CD4-positive, alpha-beta T cell treated with Interleukin-17A for 1 hour (primary cell): ENCODE measurements at places on chromosomes 3 and 15.

- no peak for DNase-seq
These were observed 39.2 kb downstream of the RFT1 start for GRCh38 chr3:53091011-53091410.

DNA sequence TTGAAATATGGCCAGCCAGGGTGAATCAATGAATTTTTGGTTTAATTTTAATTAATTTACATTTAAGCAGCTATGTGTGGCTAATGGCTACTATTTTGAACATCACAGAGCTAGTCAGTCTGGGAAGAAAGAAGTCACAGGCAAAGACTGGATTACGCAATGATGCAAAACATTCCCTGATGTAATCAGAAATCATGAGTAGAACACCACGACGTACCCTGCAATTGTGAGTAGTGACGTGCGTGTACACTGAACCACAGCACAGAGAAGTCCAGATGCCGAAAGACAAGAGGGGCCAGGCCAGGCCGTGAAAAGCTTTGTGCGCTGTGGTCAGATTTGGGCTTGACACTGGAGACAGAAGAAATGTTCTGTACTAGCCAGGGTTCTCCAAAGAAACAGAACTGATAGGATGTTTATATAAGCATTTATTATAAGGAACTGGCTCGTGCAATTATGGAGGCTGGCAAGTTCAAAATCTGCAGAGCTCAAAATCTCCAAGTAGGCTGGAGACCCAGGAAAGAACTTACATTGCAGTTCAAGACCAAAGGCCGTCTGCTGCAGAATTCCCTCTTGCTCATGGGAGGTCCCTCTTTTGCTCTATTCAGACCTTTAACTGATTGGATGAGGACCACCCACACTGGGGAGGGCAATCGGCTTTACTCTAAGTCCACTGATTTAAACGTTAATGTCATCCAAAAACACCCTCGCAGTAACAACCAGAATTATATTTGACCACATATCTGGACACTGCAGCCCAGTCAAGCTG lies 44.6 kb downstream of the SH3BP5 start:
- DNase-seq: no peak

DNA sequence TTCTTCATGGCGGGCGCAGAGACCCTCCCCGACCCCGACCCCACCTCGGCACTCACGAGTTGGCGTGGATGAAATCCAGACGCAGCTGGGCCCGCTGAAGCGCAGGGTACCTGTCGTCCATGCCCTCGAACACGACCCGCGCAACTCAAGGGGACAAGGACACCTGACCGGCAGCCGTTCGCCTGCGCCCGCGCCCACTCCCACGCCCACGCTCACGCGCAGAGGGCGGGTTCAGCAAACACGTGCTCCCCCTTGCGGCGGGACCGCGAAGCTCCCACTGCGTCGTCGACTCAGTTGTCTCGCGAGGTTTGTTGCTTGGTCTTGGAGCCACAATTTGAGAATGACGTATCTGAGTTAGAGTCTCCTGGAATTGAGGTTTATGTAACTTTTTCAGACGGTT lies at the start of gene MORC1:
Gene MORC1, minus strand, starts transcription at position 196 of the 400 bp plus-strand sequence. Its CDS starts 75 bp downstream, at position 121.
- DNase-seq: no peak

- no peak for DNase-seq
These were observed 83.0 kb upstream of the NAALADL2 start for GRCh38 chr3:174776123-174776522.

DNA sequence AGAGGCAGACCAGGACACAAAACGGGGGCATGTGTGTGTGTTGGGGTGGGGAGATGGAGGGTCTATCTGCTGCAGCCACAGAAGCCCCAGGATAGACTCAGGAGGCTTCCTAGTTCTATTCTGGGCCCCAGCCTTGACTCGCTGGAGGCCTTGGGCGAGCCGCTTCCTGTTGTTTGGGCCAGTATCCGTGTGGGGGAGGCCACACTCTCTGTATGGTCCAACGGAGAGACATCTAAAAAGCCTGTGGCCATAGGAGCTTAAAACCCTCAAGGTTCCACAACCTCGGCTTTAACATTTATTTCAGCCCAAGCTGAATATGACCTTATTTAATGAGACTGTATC lies 32.8 kb downstream of the POC1A start:
- no peak for DNase-seq

- no peak for DNase-seq
These were observed 3.3 kb downstream of the SHISA5 start for GRCh38 chr3:48500656-48501055.

DNA sequence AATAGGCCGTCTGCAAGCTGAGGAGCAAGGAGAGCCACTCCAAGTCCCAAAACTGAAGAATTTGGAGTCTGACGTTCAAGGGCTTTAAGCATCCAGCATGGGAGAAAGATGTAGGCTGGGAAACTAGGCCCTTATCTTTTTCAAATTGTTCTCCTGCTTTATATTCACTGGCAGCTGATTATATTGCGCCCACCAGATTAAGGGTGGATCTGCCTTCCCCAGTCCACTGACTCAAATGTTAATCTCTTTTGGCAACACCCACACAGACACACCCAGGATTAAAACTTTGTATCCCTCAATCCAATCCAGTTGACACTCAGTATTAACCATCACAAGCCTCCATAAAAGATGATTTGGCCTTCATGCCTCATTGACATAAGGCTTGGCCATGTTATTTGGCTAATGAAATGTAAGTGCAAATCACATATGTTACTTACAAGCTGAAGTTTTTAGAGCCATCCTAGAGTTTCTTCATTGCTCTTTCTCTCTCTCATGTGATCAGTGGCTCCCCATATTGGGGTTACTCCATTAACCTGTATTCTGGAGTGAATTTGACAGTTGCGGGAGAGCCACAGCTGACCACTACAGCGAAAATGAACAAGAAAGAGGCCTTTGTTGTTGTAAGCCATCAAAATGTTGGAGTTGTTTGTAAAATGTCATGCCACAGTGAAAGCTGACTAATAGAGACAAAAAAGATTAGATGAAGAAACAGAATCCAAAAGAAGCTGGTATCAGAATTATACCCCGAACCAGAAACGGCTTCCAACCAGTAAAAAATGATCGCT lies 61.7 kb downstream of the GBE1 start:
- DNase-seq: no peak

DNA sequence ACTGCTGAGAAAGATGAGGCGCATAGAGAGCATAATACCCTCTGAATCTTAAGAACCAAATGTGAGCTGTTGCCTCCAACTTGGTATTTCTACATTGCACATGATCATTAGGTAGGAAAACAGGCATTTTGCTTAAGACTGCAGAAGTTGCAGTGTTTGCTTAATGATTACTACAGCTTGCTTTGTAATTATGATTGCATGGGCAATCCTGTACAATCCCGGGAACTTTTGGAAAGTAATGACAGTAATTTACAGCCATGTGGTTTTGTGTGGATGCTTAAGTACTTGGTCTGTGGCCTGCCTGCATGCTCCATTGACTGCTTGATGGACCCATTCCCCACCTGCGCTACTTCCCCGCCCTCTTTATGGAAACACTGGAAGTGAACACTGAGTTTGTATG lies 301.1 kb downstream of the DIPK2A start:
- no peak for DNase-seq

- no peak for DNase-seq
These were observed 1.1 kb downstream of the TM4SF4 start for GRCh38 chr3:149475451-149476060.

DNA sequence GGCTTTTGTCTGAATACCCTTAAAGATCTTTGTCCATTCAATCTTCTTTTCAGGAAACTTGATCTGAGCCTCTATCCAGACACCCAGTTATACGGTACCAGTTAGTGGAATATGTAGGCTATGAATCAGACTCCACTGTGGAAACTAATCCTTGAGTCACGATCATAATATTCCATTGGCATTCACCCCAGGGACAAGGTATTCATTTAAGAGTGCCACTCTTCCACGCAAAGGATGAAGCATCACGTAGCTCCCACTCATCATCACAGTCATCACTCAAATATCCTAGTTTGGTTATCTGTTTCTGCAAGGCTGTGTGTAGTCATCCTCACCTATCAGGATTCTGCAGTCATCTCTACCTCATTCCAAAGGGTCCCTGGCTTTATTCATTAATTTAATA lies 85.6 kb downstream of the NEDD4 start:
- DNase-seq: no peak

DNA sequence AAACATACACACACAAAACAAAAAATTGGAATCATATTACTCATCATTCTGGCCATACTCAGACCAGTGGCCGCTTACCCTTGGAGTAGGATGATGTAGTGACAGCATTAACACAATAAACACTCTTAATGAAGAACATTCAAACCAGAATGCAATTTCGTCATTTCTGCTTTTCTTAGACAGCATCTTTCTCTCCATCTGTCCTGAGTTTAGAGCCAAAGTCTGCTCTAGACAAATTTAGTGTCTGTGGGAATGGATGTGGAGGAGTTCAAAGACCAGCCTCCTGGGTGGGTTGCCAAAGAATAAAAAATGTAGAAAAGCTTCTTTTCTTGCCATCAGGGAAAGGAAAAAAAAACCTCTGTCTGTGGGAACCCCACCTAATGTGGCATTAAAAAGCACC lies 212.4 kb upstream of the POU1F1 start:
- no peak for DNase-seq

- DNase-seq: no peak
These were observed 18.9 kb upstream of the SEMA5B start for GRCh38 chr3:123046262-123047061.

DNA sequence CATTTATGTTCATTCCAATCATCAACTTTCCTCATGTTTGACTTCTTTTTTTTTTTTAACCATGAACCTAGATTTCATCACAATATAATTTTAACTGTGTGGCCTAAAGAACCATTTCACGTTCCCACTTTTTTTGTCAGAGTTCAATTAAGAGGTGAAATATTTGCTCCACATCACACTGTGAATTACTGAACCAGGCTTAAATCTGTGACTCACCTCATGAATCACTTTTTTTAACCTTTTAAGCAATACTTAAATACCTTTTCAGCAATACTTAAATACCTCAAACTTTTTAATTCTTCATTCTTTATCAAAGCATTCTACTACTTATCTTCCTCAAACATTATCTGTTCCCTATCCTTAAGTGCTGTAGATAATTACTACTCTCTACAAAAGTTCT lies 137.6 kb downstream of the SI start:
- no peak for DNase-seq

DNA sequence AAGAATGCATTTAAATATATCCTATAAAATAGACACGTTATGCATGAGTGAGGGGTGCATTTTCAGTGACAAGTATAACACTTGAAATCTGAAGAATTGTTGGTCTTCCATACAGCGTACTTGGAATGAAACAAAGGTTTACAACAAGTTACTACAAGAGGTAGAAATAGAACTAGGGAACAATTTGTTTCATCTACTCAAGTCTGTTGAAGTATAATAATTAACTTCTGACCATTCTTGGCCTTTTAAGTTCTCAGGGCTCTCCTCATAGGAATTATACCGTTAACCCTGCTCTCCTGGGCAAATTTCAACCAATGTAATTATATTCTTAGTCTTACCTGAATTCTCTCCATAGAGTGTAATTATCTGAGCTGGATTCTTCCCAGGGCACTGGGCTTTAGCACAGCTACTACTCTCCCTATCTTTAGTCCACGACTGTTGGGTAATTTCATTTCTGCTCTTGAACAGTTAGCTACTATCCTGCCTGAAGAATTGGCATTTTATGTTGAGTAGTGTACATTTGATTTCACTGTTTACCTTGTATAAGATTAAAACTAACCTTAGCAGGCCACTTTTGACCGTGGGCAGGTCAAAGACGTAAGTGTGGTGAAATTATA lies 100.6 kb downstream of the UBE2E2 start:
- no peak for DNase-seq

GRCh38 chr3:44870375-44871061 lies 3.9 kb upstream of the TGM4 start:
- no peak for DNase-seq

GRCh38 chr3:172561897-172562640 lies 38.8 kb upstream of the TNFSF10 start:
- DNase-seq: no peak

DNA sequence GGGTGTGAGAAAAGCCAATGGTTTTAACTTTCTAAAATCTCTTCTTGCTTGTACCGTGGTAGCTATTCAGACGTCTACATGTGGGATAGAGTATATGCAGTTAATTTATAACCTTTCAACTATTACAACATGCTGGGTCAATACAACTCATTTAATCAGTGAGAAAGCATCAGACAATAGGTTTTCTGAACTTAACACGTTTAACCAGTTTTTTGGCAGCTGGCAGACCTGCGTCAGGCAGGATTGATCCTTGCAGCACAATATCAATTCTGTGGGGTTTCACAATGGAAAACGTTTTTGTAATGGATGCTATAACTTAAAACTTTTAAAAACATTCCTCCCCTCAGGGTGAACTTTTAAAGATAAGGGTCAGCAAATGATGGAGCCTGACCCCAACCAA lies 6.5 kb downstream of the GNB5 start:
- no peak for DNase-seq

GRCh38 chr15:53831907-53832770 lies 72.7 kb upstream of the WDR72 start:
- no peak for DNase-seq

DNA sequence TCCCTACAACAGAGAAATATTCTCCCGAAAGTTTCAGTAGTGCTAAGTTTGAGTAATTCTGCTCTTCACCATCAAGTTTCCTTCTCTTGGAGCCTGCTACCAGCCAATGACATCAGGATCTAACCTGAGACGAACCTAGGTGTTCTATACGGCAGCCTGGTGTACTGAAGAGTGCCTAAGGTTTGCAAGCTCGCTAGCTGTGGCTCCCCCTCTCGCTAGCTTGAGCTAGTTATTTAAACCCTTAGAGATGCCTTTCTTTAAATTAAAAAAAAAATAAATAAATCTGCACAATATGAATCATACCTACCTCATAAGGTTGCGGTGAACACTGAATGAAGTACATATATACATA lies 1.4 kb upstream of the COL8A1 start:
- no peak for DNase-seq

- DNase-seq: no peak
These were observed 1.1 kb downstream of the PRRT3 start for GRCh38 chr3:9951126-9951525.

DNA sequence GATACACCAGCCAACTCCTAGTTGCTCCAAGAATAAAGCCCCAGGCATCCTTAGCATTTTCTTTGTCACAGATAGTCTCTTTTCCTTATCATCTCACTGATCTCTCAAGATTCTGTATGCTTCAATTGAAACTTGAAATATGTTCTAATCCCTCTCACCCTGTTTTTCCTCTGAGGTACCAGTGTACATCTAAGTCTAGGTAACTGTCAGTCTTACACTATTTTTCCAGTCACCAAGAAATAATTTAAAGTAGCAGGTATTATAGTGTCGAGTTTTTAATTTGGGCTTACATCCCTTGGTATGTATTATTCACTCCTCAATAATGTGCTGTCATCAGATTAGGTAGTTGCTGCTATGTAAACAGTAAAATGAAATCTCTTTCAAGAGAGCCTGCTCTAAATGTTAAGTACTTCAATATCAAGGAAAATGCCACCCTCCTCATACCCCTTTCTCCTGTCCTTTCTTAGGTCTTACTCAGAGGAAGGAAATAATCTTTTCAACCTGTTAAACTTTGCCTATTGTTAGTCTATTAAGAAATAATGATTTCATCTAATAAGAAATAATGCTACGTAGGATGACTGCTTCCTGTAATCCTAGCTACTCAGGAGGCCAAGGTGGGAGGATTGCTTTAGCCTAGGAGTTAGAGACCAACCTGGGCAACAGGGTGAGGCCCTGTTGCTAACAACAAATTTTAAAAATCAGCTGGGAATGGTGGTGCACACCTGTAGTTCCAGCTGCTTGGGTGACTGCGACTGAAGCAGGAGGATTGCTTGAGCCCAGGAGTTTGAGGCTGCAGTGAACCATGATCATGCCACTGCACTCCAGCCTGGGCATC lies 39.8 kb downstream of the TSC22D2 start:
- DNase-seq: no peak
